Stimulated activated CD4-positive, alpha-beta T cell treated with anti-CD3 and anti-CD28 coated beads, Interleukin-12 subunit alpha, Interleukin-12 subunit beta, amount 100 ng/mL, for 4 hours (primary cell): ENCODE measurements at places on chromosomes 4 and X.

GRCh38 chr4:7355795-7356194 lies 78.9 kb downstream of the PSAPL1 start:
- DNase-seq, result no peak

- DNase-seq, result no peak
These were observed 187.9 kb upstream of the GNPDA2 start for GRCh38 chr4:44914223-44914622.

- DNase-seq, result no peak
These were observed 56.4 kb upstream of the SPANXN1 start for GRCh38 chrX:145190801-145191389.

DNA sequence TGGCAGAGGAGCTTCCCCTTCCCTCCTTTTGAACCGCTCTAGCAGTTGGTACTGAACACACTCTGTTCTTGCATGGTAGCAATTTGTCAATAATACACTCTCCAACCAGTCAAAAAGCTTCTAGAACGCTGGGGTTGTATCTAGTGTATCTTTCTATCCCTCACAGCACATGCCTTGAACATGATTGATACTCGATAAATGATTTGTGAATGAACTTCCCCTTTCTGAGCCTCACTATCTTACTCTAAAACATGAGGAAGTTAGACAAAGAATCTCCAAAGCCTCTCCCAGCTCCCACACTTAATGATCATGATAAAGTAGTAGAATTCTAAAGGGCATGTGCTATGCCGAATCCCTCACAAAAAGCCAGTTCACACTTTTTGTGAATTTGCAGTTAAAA lies 64.4 kb downstream of the DLG3 start:
- no peak for DNase-seq

GRCh38 chrX:135273162-135273561 lies 21.3 kb downstream of the ETDA start:
- DNase-seq, result no peak
